Stimulated activated CD4-positive, alpha-beta T cell treated with anti-CD3 and anti-CD28 coated beads, Interleukin-2, amount 100 ng/mL, for 4 hours (primary cell): ENCODE measurements at places on chromosomes 3 and 15.

- DNase-seq, result no peak
These were observed 176.6 kb downstream of the OSBPL10 start for GRCh38 chr3:31804251-31805051.

DNA sequence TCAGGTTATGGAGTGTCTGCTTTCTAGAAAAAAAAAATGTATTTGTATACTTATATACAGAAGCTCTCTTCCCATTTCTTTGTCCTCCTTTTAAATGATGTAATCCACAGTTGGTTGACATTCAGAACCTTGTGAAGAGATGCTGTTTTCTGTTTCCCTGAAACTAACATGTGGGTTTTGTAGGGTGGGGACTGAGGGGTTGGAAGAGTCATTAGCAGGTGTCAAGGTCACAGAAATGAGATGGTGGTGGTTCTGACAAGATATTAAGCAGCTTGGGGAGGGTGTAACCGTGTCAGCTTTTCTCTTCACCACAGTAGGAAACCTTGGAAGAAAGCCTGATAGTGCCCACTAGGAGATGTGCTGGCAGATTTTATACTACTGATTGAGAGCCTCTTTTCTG lies 2.4 kb downstream of the RASA2 start:
- no peak for DNase-seq

GRCh38 chr3:112667599-112667998 lies 26.7 kb upstream of the CCDC80 start:
- no peak for DNase-seq

DNA sequence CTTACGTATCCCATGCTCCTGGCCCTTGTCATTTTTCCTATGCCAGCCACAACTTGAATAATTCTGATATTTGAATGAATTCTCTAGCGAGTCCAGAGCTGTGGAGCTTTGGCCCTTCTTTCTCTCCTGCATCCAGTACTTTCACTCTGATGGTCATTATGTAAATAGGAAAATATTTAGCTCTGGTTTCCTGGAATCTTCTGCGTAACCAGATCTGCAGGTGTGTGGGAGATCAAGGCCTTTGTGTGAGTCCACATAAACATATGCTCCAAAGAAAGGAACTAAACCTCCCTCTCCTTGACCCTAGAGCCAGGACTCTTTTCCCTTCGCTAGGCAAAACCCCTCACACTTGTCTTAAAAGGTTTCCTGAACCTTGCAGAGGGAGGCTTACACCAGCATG lies 132.5 kb upstream of the THBS1 start:
- DNase-seq, result no peak

GRCh38 chr15:75891895-75892294 lies 11.8 kb upstream of the FBXO22 start:
- DNase-seq, result no peak
